Astrocyte (in vitro differentiated cells and primary cell): ENCODE measurements at places on chromosomes 2 and 18. TPM values are rescaled to one million over a fixed set of nuclear protein-coding genes. Genes with fewer than 3 reads are reported as not detected.

GRCh38 chr18:56112013-56112749 is 524.2 kb upstream of the TCF4 start:
- peak; percentile 60 for DNase-seq

DNA sequence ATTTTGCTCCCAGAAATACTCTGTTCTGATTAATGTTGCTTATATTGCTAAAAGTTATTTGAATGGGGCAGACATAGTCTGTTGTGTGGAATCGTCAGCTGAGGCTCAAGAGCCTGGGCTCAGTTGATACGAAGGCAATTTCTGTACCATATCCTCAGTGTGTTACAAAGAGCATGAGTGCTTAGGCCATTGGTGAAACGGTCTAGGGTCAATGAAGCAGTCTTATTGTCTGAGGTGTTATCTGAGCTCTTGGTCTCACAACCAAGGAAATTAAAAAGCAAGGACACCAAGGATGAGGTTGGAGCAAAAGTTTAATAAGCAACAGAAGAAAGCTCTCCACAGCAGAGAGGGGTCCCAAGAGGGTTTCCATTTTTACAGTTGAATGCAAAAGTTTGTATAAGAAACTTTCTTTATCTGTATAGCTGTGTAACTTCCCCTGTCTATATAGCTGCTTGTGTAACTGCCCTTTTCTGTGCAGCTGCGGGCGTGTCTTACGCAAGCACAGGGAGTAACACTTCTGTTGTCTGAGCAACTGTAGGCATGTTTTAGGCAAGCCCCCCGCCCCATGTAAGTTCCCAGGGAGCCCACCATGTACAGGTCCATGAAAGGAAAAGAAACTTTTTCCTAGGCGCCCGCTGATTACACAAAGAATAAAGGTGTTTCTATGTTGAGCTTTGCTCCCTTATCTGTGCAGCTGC is 40.6 kb upstream of the DSC1 start:
- no peak for DNase-seq

- no peak for DNase-seq
Measured at GRCh38 chr2:7169593-7169992, 252.4 kb downstream of the RNF144A start.

- DNase-seq: no peak
Measured at GRCh38 chr2:99554238-99554637, 64.4 kb upstream of the REV1 start.

- no peak for DNase-seq
Measured at GRCh38 chr2:223647258-223647952, 45.2 kb upstream of the SCG2 start.

DNA sequence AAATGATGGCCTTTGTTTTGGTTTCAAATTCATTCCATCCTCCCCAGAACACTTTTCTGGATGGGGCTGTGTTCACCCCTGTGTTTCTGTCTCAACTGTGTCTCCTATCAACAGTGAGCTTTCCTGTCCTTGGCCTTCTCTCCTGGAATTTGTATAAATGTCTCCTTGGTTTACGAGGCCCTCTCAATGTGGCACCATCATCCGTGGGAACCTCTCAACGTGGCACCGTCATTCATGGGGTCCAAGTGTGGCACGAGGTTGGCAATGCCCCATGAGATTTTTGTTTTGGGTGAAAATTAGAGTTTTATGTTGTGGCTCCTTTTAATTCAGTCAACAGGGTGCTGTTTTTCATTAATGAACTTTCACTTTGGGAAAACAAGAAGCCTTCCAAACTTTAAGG is 280.7 kb upstream of the SALL3 start:
- no peak for DNase-seq

DNA sequence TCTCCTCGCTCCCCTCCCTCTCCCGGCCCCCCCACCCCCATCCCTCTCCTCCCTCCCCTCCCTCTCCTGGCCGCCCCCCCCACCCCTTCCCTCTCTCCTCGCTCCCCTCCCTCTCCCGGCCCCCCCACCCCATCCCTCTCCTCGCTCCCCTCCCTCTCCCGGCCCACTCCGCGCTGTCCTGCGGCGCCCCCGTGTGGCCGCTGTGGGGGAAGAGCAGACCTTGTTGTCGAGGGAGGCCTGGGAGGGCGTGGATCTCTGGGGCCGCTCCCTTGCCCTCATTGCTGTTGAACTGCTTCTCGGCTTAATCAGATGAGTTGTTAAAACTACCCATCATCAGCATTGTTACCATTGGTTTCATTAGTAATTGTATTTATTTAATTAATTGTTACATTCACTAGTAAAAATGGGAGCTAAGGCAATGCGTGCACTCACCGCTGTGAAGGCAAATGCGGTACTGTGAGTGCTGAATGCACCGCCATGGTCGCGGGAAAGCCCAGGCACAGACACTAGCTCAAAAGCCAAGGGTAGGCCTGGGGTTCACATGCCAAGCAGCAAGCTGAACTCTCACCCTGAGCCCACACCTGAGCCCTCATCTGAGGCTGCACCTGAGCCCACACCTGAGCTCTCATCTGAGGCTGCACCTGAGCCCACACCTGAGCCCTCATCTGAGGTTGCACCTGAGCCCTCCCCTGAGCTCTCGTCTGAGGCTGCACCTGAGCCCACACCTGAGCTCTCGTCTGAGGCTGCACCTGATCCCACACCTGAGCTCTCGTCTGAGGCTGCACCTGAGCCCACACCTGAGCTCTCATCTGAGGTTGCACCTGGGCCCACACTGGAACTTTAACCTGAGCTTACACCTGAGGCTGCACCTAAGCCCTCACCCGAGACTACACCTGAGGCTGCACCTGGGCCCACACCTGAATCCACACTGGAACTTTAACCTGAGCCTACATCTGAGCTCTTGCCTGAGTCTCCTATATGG is 8.8 kb downstream of the RTP5 start:
- DNase-seq: no peak

GRCh38 chr18:59718464-59719157 is 21.4 kb upstream of the CCBE1 start:
- DNase-seq: no peak

- DNase-seq: no peak
Measured at GRCh38 chr2:27335311-27335710, 12.4 kb upstream of the MPV17 start.

GRCh38 chr2:101559551-101559950 is 84.6 kb upstream of the RFX8 start:
- peak; percentile 32 for DNase-seq

- no peak for DNase-seq
Measured at GRCh38 chr2:69168950-69169654, 156.1 kb downstream of the ANTXR1 start.

DNA sequence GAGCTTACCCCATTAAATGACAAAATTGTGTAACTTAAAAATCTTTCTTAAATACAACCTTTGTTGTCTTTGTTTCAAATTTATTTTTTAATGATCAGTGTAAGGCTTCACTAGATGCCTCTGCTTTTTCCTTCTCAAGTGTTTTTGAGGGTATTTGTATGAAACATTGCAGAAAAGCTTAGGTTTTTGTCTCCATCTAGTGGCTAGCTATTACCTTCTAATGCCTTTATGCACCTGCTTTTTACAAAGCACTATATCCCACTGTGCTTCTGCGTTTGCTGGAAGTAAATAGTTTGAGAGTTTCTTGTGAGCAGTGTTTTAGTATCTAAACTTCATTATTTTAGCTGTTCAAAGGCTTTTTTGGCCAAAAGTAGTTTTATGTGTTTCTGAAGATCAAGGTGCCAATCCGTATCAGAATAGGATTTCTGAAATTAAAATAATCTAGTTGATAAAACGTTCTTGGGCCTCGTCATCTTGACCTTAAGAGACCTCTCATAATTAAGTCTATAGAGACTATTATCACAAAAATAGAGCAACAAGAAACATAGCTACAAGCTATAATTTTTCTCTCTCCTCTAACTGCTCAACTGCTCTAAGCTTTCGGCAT is 47.0 kb downstream of the IWS1 start:
- DNase-seq: peak; percentile 36

- no peak for DNase-seq
Measured at GRCh38 chr2:215787565-215788178, 225.7 kb downstream of the MREG start.

DNA sequence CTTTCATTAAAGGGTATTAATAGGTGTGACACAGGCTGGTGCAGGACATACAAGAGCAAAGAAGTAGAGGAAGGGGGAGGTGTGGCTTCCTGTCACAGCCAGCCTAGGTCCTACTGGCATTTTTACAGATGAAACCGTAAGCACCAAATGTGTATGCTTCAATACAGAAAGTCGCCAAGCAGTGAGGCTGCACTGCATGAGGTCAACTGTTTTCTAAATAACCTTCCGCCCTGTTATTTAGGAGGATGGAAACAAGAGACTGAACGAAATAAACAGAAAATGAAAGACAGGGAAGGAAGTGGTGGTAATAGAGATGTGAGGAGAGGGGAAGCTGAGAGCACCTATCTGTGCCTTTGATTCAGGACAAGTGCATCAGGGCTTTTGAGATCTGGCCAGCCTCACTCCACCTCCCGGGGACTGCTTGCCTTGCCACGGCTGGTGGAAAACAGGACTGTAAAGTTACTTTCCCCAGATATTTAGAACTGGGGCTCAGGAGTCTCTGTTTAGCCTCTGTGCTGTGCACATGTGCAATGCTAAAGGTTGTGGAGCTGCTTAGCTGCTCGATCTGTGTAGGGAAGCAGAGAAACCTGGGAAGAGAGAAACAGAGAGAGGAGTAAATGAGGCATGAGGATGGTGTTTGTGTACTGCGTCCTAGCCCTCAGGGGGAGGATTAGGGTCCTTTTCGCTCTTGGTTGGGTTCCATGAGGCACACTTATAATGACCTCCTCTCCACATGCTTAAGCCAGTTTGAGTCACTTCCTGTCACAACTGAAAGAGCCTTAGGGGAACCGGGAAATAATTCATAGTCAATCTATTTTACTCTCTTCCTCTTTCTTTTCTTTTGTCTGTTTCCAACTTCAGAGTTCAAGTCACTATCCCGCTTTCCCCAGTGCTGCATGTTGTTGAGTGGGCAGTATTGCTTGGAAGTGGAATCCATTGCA is 62.3 kb upstream of the BOD1L2 start:
- no peak for DNase-seq

GRCh38 chr18:51857989-51858388 is 482.0 kb upstream of the DCC start:
- no peak for DNase-seq

GRCh38 chr2:171315781-171316180 is 118.0 kb downstream of the METTL8 start:
- DNase-seq: no peak

GRCh38 chr18:74870950-74871349 is 273.3 kb downstream of the ZNF407 start:
- no peak for DNase-seq

DNA sequence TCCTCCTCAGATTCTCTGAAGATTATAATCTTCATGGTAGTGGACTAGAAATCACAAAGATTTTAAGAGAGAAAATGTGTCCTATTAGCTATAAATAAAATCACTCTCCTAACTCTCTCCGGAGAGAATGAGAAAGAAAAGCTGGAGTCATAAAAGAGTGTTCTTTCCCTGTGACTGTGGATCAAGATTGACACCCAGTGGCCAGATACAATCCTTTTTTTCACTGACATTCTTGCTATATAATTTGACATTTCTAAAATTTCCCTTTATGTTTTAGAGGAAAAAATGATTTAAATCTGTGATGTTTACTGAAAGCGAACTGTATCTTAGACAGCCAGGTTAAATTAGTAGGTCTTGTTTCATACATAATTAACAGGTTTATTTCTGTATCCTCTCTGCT is 35.4 kb upstream of the LRP2 start:
- no peak for DNase-seq

- peak; percentile 62 for DNase-seq
Measured at GRCh38 chr2:9703701-9704221, 73.0 kb upstream of the YWHAQ start.

GRCh38 chr2:122883849-122884248 is 1128.4 kb downstream of the TSN start:
- no peak for DNase-seq

DNA sequence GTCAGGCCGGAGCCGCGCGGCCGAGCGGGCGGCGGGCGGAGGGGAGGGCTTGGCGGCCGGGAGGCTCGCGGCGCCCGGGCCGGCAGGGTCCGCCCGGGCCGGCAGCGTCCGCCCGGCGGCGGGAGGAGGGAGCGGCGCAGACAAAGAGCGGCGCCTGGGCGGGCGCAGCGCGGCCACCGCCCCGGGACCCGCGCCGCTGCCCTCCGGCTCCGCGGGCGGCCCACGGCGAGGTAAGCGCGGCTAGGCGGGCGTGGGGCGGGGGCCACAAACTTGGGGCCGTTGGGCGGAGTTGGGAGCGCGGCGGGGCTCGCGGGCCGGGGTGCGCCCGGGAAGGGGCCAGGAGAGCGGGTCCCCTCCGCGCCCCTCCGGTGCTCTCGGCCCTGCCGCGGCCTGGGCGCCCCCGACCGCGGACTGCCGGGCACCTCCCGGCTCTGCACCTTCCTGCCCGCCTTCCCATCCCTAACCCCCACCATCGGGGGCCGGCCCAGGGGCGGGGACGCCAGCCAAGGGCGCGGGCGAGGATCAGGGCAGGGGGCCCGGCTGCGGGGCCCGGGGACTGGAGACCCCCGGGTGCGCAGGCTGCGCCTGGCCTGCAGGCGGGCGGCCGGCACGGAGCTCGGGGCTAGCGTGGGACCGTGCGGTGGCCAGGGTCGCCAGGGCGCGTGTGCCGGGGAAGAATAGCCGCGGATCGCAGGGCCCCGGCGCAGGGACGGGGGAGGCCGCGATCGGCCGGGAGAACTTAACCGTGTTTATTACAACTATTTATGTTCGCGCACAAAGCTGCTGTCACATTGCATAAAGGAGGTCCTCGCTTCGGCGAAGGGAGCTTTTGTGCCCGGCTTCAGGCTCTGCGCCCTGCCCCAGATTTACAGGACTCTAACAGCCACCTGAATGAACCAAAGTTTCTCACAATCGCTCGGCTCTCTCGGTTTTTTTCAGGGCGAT is at the start of gene NCK2:
Gene NCK2 (plus strand): TSS at position 4 of the 945 bp plus-strand sequence. CDS start 110,152 bp downstream, outside the sequence.
- DNase-seq: no peak

- no peak for DNase-seq
Measured at GRCh38 chr18:47413327-47413726, 161.9 kb upstream of the SKOR2 start.

GRCh38 chr2:73830871-73831401 is 2.2 kb downstream of the STAMBP start:
- DNase-seq: peak; percentile 99

EMILIN2 gene
- total RNA-seq: 29.6 and 33.4 TPM in 2 replicates

PJVK gene
- 2.4 and 3.4 TPM in 2 replicates for total RNA-seq

REG1B gene
- not detected in 2 replicates for total RNA-seq

FAM110C gene
- 0.60 and 1.4 TPM in 2 replicates for total RNA-seq

SERPINB11 gene
- total RNA-seq: not detected in 2 replicates

COL4A3 gene
- 0.02 TPM in 1 of 2 replicates, not detected in the other for total RNA-seq

CMPK2 gene
- 32.5 and 38.6 TPM in 2 replicates for total RNA-seq

FNDC4 gene
- 6.9 and 7.3 TPM in 2 replicates for total RNA-seq

IL36B gene
- not detected in 2 replicates for total RNA-seq

SCYGR4 gene
- not detected in 2 replicates for total RNA-seq

IKZF2 gene
- total RNA-seq: 9.9 and 15.5 TPM in 2 replicates

SLC4A3 gene
- 10.9 and 11.2 TPM in 2 replicates for total RNA-seq

PLEK gene
- total RNA-seq: not detected in 2 replicates
